ENCODE measurements at places on chromosomes 2 and 18.

DNA sequence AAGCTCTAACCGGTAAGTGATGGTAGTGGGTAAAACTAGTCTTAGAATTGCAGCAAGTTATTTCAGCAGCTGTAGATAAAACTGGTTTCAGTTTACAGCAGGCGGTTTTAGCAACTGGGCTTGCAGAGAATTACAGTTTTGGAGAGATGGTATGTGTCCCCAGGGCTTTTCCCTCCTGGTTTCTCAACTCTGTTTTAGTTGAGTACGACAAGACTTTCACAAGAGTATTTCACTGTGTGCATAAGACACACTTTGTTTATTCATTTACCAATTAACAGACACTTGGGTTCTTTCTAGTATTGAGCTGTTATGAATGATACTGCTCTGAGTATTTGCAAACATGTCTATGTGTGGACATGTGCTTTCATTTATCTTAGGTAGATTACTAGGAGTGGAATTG, 65.6 kb upstream of the RFX8 start:
- no peak for DNase-seq

GRCh38 chr18:50862401-50862800, 16.5 kb upstream of the ME2 start:
- DNase-seq = peak; percentile 63

- peak; percentile 71 for DNase-seq
Measured at GRCh38 chr2:36351736-36352349, 3.7 kb upstream of the CRIM1 start.

GRCh38 chr2:154263206-154263605, 391.5 kb downstream of the GALNT13 start:
- DNase-seq = no peak

GRCh38 chr2:54030806-54031205, 60.0 kb upstream of the PSME4 start:
- no peak for DNase-seq

DNA sequence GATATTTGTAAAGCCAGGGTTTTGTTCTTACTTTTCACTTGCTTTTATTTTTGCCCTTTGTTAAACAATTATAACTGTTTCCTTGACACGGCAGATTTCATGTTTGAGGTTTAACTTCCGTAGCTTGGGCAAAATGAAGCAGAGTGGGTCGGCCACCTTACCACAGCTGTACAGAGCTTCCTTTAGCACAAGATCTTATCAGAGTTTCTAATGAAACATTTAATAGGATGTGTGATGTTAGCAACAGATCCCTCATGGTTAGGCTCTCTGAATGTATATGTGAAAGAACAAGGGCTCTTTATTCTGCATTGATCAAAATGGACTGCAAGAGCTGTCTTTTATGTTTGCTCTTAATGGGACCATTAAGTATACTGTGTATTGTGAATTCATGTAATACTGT, 22.3 kb downstream of the RNF125 start:
- DNase-seq = no peak

- peak; percentile 25 for DNase-seq
Measured at GRCh38 chr2:74619651-74620297, 28.4 kb downstream of the M1AP start.

- peak; percentile 54 for DNase-seq
Measured at GRCh38 chr2:90221300-90221651, 1529.8 kb downstream of the RPIA start.

DNA sequence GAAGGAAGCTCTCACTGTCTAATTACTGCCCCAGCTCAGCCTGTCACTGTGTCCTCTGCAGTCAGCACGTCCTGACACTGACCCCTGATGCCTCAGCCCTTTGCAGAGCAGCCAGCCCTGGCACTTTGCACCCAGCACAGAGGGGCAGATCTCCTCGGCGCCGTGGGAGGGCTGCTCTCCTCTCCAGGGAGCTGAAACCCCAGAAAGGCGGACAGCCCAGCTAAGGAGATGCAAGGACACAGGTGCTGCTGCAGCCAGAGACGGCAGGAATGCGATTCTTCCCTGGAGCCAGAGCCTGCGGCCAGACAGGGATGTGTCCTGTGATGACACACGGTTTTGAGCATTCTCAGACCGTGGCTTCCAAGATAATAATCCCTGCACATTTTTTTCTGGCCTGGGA, 34.5 kb upstream of the SIX3 start:
- DNase-seq = no peak

DNA sequence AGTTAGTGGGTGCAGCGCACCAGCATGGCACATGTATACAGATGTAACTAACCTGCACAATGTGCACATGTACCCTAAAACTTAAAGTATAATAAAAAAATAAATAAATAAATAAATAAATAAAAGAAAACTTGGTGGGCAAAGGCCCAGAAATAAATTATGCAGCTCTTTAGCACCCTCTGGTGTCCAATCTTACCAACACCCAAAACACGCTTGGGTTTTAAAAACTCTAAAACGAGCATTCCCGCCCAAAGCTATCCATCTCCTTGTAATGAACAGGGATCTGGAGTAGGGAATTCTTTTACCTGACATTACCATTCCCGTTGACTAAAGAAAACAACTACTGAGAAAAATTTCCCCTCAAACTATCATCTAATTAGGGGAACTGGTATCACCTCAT, 2005.9 kb upstream of the CELF4 start:
- DNase-seq = peak; percentile 31
